ENCODE measurements at places on chromosomes 2 and 18. TPM values are rescaled to one million over a fixed set of nuclear protein-coding genes. Genes with fewer than 3 reads are reported as not detected.
A peak's percentile ranks its signal among the peaks of the same experiment; 100 is the strongest.

- DNase-seq: peak; percentile 74
Observed at GRCh38 chr2:222903234-222904220, 42.7 kb downstream of the ACSL3 start.

The SCRN3 gene
- total RNA-seq: 3.2 TPM

DNA sequence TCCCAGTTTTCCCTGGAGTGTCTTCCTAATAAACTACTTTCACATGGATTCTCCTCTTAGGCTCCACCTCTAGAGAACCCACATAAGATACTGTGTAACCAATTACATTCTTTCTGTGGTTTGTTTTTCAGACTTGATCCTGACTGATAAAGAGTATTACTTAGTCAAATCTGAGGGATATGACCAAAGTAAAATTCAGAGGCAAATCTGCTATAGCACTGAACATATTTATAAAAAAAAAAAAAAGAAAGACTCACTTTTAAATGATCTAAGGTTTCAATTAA lies 13.9 kb downstream of the CKAP2L start:
- no peak for DNase-seq

GRCh38 chr2:229856413-229856812 lies 65.4 kb downstream of the TRIP12 start:
- DNase-seq: no peak

DNA sequence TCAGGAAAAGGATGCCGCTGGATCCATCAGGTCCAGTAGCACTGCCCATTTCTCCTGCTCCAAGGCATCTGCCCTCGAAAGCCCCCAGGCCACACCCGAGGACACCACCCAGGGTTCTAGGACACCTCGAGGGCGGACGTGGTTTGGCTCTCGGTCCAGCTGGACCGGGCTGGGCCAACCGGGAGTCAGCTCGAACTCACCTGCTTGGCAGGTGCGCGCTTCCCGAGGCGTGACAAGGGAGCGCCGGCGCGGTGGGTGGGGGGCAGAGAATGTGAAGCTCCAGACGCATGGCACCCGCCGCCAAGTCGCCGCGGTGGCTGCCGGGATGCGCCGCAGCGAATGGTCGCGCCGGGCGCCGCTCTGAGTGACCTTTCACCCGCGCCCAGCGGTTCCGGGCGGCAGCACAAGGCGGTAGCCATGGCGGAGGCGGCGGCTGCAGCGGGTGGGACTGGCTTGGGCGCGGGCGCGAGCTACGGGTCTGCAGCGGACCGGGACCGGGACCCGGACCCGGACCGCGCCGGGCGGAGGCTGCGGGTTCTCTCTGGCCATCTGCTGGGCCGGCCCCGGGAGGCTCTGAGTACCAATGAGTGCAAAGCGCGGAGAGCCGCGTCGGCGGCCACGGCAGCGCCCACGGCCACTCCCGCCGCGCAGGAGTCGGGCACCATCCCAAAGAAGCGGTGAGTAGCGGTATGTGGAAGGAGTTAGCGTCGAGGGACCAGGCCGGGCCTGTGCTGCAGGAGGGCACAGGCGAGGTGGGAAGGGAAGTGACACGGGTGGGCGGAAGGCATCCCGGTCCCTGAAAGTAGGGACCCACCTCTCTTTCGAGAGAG lies at the start of gene AGPS:
Gene AGPS (plus strand): TSS at position 401 of the 830 bp plus-strand sequence. CDS start 17 bp downstream, at position 418.
- DNase-seq: peak; percentile 87

The UGT1A6 gene
- total RNA-seq: 18.3 TPM

The SGPP2 gene
- 16.9 TPM for total RNA-seq

GRCh38 chr2:218998414-218999002 lies 5.3 kb upstream of the CRYBA2 start:
- no peak for DNase-seq

- DNase-seq: peak; percentile 46
Observed at GRCh38 chr2:235116885-235117492, 165.2 kb downstream of the SH3BP4 start.

The VWA3B gene
- not detected for total RNA-seq

- DNase-seq: no peak
Observed at GRCh38 chr2:54606393-54606958, 117.0 kb upstream of the EML6 start.

GRCh38 chr2:28661589-28662001 lies 90.0 kb upstream of the PPP1CB start:
- DNase-seq: no peak

GRCh38 chr2:134144081-134144596 lies 109.7 kb upstream of the MGAT5 start:
- no peak for DNase-seq

The C2orf15 gene
- total RNA-seq: 4.9 TPM

DNA sequence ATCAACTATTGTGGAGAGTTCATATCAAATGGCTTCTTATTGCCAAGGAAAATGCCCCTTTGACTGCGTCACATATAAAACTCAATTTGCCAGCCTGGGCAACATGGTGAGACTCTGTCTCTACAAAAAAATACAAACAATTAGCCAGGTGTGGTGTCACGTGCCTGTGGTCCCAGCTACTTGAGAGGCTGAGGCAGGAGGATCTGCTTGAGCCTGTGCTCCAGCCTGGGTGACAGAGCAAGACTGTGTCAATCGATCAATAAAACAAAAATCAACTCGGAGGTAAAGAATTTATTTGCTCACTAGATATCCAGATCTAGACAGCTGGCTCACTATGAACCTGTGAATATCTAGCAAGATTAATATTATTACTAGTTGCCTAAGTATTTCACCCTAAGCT lies 1.7 kb upstream of the ZCCHC2 start:
- no peak for DNase-seq

The EDAR gene
- not detected for total RNA-seq

The OTOS gene
- not detected for total RNA-seq

The DOK6 gene
- total RNA-seq: not detected

The KIF1A gene
- not detected for total RNA-seq

The EGR4 gene
- total RNA-seq: 2.2 TPM

Data from HT-29 (cell line).